ENCODE measurements at places on chromosomes 7 and 10. TPM values are rescaled to one million over a fixed set of nuclear protein-coding genes. Genes with fewer than 3 reads are reported as not detected.

AMZ1 gene
- total RNA-seq = 2.9 TPM

CBLL1 gene
- 57.2 TPM for total RNA-seq

UCN3 gene
- not detected for total RNA-seq

RAB19 gene
- total RNA-seq = not detected

SPACDR gene
- 2.4 TPM for total RNA-seq

C7orf33 gene
- total RNA-seq = not detected

GALNT17 gene
- total RNA-seq = not detected

CDK13 gene
- total RNA-seq = 101 TPM

JCAD gene
- not detected for total RNA-seq

SMURF1 gene
- total RNA-seq = 20.5 TPM

CPVL gene
- total RNA-seq = not detected

HTR5A gene
- total RNA-seq = not detected

MKI67 gene
- 192 TPM for total RNA-seq

CHST12 gene
- total RNA-seq = 41.2 TPM

LIPN gene
- not detected for total RNA-seq

ITPRIP gene
- 18.0 TPM for total RNA-seq

SORBS1 gene
- 3.3 TPM for total RNA-seq

SCART1 gene
- 15.2 TPM for total RNA-seq

CARD11 gene
- total RNA-seq = 62.8 TPM

ANKRD1 gene
- not detected for total RNA-seq

RELN gene
- not detected for total RNA-seq

TDRD1 gene
- total RNA-seq = not detected

ACTL6B gene
- total RNA-seq = not detected

COL17A1 gene
- total RNA-seq = 0.15 TPM

ZWINT gene
- total RNA-seq = 108 TPM

NODAL gene
- total RNA-seq = not detected

CD36 gene
- total RNA-seq = not detected

ADAP1 gene
- total RNA-seq = 7.0 TPM

Data from OCI-LY7 (cell line).